ENCODE measurements at places on chromosomes 3 and 15.

- no peak for DNase-seq
These were observed 44.5 kb upstream of the C3orf80 start for GRCh38 chr3:160180581-160181216.

DNA sequence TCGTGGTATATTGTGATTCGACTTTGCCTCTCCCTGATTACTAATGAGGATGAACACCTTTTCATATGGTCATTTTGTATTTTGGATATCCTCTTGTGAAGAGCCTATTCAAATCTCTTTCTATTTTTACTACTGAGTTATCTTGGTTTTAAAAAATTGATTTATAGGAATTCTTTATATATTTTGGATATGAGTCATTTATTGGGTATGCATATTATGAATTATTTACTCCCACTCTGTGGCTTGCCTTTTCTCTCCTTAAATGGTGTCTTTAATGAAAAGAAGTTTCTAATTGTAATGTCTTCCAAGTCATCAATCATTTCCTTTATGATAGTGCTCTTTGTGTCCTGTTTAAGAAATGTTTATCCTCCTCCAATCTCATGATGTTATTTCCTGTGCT, 191.5 kb upstream of the DPH6 start:
- DNase-seq: no peak

- DNase-seq: no peak
These were observed 42.6 kb upstream of the MBNL1 start for GRCh38 chr3:152226176-152226575.

DNA sequence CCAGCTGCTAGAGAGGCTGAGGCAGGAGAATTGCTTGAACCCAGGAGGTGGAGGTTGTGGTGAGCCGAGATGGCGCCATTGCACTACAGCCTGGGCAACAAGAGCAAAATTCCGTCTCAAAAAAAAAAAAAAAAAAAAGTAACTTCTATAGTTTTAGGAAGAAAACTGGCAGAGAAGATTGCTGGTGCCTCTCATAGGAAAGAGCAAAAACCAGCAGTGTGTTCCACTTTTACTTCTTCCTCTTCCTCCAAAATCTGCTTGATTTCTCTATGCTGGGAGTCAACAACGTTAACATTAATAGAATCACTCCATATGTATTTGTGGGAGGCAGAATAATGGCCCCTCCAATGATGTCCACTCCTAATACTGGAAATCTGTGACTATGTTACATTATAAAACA, 12.5 kb upstream of the NR1D2 start:
- no peak for DNase-seq

Measured in activated CD4-positive, CD25-positive, alpha-beta regulatory T cell (primary cell).